ENCODE measurements at places on chromosomes 3 and 15. TPM values are rescaled to one million over a fixed set of nuclear protein-coding genes. Genes with fewer than 3 reads are reported as not detected.
A peak's percentile ranks its signal among the peaks of the same experiment; 100 is the strongest.

The SI gene
- total RNA-seq = not detected

The IL5RA gene
- total RNA-seq = not detected

DNA sequence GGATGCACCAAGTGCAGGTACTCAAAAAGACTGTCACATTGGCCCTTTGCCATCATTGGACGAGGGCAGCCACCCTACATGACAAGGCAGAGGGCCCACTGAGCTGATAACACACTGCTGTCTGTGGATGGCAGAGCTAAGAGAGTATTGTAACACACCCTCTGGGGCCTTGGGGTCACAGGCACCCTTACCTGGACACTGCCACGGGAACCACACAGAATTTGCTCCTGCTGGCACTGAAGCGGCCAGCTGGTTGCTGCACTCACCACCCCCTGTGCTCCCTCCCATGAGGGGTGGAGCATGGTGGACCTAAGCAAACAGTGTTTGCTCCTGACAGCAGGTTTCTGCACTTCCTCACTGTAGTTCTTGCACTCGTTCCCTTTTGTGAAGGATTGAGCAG is 208.2 kb upstream of the SGO1 start:
- no peak for DNase-seq

The GABRR3 gene
- not detected for total RNA-seq

The PIF1 gene
- 8.9 TPM for total RNA-seq

The SCG3 gene
- not detected for total RNA-seq

The LMAN1L gene
- total RNA-seq = not detected

DNA sequence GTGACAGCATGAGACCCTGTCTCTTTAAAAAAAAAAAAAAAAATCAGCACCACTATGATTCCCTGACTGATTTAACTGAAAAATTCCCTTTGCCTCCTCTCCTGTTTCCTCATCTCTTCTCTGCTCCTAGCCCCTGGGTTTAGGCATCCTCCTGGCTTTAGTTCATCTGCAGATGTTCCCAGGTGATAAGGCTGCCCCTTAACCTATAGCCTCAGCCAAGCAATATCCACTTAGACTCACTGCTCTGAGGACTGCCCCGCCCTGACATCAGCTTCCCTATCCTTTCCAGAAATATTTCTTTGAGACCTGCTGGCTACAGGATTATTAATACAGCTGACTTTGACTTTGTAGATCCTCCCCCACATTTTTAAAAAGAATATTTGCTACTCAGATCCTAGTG is 39.4 kb upstream of the HACD2 start:
- no peak for DNase-seq

DNA sequence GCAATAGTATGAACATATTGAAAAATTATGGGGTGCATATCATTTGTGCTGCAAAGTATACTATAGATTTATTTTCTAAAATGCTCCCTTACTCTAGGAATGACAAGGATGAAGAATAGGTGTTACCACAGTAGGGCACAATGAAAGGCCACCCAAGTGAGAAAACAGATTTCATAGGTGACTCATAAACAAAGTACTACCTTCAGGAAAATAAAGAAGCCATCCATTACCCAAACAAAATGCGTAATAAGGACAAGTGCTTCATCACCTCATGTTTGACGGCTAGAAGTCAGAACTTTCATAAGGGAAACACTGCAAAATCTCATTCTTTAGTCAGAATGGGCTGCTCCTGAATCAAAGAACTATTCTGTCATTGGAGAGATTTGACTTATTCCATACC is 116.6 kb downstream of the MFSD1 start:
- DNase-seq = no peak

DNA sequence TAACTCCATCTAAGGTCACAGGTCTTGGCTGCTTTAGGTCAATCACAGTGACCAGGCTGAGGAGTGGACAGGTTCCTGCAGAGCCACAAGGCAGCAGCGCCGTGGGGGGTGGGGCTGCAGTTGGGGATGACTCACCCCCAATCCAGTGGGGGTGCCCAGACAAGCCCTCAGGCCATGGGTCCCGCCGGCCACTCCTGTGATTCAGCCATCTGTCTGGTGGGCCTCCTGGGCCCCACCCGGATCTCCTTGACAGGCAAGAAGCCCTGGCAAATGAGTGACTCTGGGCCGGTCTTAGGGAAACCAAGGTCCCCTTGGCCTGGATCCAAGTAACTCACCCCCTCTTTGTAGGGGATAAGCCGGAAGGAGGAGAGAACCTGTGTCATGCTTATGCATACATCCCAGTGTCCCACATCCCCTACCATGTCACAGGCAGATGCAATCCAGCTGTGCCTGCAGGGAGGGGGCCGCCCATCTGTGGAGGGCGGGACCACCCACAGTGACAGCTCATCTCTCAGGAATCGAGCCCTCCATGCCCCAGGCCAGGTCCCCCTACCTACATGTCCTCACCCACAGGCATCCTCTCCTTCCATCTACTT is 495 bp upstream of the COL7A1 start:
- DNase-seq = peak; percentile 80

The GOLGA8S gene
- total RNA-seq = not detected

DNA sequence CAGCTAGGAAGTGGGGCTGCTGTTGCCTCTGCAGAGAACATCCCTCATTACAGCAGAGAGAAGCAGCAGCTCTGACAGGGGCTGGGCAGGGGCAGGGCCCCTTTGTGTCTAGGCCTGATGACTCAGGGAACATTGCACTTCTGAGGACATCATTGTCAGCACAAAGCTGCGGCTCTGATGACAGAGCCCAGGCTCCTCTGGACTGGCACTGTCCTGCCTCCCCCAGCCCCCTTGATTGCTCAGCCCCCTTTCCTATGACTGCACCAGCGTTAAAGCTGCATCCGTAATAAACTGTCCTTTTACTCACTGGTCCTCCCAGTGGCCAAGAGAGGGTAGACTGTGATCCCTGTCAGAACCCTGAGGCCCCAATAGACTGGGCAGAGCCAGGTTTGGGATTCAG is 18.3 kb downstream of the TRH start:
- no peak for DNase-seq

DNA sequence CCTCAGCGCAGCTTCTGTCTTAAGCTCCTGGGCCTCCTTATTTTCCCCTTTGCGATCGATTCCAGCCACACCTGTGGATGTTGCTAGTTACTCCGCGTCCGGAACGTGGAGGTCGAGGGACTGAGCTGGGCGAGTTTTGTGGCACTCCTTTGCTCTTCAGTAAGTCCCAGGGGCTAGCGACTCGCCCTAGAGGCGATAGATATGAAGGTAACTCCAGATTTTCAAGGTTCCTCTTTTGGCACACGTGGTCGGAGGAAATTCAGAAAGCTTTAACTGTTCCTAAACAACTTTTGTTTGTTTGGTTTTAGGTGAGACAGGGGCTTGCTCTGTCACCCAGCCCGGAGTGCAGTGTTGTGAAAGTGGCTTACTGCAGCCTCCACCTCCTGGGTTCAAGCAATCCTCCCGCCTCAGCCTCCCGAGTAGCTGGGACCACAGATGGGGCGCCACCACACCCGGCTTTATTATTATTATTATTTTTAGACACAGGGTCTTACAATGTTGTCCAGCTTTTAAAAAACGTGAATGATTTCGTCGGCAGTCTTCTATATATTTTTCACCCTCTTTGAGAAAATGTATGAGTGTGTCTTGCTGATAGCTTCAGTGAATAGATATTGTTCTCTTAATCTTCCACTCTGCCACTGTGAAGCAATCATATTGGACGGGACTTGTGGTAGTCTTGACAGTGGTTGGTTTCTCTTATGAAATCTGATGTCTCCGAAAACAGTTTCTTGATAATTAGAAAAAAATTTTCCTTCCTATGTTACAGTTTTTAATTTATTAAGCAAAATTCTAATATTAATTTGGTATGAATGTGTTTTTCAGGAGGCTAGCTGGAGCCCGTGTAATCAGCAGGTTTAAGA is 785 bp downstream of the MFSD1 start:
- DNase-seq = no peak

The TMEM212 gene
- total RNA-seq = not detected

GRCh38 chr3:95460274-95460673 is 1354.1 kb upstream of the EPHA6 start:
- DNase-seq = no peak

The BCL6 gene
- 95.7 TPM for total RNA-seq

GRCh38 chr15:28096411-28096669 is 2.8 kb downstream of the OCA2 start:
- no peak for DNase-seq

The TMEM43 gene
- 90.5 TPM for total RNA-seq

GRCh38 chr15:45174069-45174468 is 13.7 kb downstream of the SHF start:
- DNase-seq = no peak

The ZNF619 gene
- 2.6 TPM for total RNA-seq

GRCh38 chr3:44861412-44862225 is at the start of gene TMEM42:
TSS of gene TMEM42 (plus strand) at chr3:44861912. CDS start at chr3:44861925, 13 bp downstream.
- DNase-seq = peak; percentile 92

The CCR3 gene
- not detected for total RNA-seq

DNA sequence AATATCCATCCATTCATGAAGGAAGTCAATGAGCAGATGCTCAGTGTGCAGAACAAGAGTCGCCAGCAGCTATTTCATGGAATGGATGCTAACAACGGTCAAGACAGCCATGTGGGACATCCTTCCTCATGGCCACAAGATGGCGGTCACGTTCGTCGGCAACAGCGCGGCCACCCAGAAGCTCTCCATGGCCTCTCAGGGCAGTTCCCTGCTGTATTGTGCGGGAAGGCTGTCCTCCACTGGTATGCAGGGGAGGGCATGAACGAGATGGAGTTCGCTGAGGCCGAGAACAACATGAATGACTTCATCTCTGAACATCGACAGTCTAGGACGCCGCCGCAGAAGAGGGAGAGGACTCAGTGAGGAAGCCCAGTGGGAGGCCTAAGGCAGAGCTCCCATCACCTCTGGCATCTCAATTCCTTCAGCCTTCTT is 208.3 kb downstream of the TJP1 start:
- DNase-seq = no peak

The BNC1 gene
- 5.1 TPM for total RNA-seq

- DNase-seq = peak; percentile 95
Measured at GRCh38 chr3:123733805-123734526, 149.1 kb upstream of the HACD2 start.

The HAUS2 gene
- total RNA-seq = 18.7 TPM

DNA sequence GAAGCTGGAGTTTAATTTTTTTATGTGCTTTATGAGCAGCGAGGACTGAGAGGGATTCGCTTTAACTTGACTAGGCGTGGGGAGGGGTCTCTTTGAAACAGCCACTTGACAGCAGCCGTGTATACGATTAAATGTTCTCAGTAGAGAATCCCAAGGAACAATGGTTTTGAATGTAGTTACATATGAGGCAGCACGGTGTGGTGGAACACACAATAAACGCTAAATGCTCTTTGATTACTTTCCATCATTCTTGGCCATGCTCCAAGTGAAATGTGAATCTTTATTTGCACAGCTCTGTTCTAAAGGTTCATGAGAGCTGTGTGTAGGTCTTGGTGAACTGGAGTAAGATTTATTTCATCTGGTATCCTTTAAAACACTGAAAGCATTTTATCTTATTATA is 251.4 kb upstream of the TGFBR2 start:
- no peak for DNase-seq

GRCh38 chr15:71697236-71697635 is 113.1 kb upstream of the NR2E3 start:
- no peak for DNase-seq

DNA sequence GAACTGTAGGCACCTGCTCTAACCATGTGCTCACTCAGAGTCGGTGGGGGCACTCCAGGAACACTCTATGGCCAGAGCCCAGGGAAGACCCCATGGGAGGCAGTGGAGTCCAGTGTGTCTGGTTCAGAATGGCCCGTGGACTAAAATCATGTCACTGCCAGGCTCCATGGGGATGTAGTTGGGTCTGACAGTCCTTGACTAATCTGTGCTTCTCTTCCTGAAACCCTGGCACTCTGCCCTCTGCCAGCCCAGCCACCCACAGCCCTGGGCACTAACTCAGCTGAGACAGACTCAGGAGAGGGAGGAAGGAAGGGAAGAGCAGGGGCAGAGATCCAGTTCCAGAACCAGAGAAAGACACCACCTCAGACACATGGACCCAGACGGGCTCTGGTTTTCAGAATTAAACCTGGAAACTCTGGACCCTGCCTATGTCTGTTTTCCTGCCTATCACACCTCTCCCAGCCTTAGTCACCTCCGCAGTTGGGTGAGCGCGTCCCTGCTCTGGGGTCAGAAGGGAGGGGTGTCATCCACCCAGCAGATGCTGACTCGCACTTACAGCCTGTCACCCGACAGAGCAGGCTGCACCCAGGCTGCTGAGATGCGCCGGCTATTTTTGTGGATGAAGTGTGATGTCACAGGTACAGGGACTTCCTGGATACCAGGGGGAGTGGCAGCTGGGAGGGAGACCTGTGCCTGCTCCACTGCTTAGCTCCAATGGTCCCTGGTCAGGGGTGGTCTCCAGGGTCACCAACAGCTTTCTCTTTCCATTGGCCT is 56.8 kb upstream of the INSYN1 start:
- DNase-seq = no peak

- peak; percentile 61 for DNase-seq
Measured at GRCh38 chr3:48428572-48429316, 1.1 kb downstream of the PLXNB1 start.

The GOLGA8O gene
- total RNA-seq = 0.45 TPM

The RPL29 gene
- 1,610 TPM for total RNA-seq

The HHLA2 gene
- not detected for total RNA-seq

DNA sequence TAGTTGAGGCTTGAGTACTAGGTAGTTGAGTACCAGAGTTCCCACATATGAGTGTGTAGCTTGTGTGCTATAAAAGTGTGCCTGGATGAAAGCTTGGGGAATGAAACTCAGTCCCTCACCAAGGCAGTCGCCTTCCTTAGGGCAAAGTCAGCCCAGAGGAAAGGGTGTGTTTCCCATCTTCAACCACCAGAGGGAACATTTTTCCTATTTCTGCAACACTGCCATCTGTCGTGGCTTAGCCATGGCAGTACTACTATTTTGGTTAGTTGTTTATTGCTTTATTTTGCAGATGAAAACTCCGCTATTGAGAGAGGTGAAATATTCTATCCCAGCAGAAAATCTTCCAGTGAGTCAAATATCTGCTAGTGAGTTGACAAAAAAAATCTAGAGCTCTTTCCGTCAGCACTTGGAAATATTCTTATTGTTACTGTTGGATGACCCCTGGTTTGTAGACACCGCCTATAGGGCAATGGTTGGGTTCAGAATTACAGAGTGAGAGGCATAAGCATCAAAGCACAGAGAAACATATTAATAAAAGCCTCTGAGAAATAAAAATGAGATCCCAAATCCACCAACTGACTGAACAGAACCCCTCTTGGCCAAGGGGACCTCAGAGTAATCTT is 239.9 kb downstream of the CPNE4 start:
- DNase-seq = peak; percentile 73

The LRRC31 gene
- total RNA-seq = not detected

DNA sequence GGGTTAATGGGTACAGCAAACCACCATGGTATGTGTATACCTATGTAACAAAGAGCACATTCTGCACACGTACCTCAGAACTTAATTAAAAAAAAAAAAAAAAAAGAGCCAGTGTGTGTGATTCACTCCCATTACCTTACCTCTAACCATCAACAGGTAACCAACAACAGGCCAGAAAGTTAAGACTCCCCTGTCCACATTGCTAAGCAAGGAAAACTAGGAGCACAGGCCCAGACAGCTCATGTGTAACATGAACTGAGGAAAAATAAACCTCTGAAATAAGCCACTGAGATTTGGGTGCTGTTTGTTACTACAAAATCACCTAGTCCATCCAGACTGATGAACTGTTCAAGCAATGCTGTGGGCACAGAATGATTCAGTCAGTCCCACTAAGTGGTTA is 6.0 kb downstream of the KATNBL1 start:
- DNase-seq = no peak

The LSMEM2 gene
- 2.7 TPM for total RNA-seq
